ENCODE measurements at places on chromosomes 12 and 14.

DNA sequence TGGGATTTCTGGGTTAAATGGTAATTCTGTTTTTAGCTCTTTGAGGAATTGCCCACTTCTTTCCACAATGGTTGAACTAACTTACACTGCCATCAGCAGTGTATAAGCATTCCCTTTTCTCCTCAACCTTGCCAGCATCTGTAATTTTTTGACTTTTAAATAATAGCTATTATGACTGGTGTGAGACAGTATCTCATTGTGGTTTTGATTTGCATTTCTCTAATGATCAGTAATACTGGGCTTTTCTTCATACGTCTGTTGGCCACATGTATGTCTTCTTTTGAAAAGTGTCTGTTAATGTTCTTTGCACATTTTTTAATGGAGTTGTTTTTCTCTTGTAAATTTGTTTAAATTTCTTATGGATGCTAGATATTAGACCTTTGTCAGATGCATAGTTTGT, 323.7 kb downstream of the CCDC91 start:
- DNase-seq = no peak

DNA sequence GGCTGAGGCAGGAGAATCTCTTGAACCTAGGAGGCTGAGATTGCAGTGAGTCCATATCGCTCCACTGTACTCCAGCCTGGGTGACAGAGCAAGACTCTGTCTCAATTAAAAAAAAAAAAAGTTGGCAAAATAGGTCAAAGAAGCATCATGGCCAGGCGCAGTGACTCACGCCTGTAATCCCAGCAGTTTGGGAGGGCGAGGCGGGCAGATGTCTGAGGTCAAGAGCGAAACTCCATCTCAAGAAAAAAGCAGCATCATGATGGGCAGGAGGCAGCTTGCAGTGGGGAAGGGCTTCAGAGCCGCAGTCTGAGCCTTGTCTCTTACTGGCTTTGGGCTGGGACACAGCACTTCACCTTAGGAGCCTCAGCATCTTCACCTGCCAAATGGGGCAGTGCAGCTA, 21.4 kb downstream of the TEAD4 start:
- no peak for DNase-seq

DNA sequence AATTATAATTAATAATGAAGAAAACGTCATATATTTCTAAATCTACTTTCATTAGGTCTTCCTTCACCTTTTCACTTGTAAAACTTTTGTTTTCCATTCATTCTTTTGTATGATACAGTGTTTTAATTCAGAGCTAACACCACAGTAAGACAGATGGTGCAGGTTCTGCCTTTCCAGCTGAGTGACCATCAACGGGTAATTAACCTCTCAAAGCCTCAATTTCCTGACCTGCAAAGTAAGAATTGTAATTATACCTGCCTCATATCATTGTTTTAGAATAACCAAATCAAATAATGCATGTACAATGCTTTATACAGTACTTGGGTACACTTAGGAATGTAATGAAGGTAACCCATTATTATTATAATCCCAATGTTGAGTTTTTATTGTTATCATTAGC, 157.6 kb downstream of the FOXA1 start:
- no peak for DNase-seq

- peak; percentile 43 for DNase-seq
Measured at GRCh38 chr12:78938341-78939084, 73.9 kb downstream of the SYT1 start.

GRCh38 chr12:40376533-40377267, 151.9 kb downstream of the LRRK2 start:
- no peak for DNase-seq

Data from amniotic epithelial cell (primary cell).